Astrocyte of the hippocampus (primary cell): ENCODE measurements at places on chromosomes 2 and 18.

GRCh38 chr18:52442686-52443085, 102.7 kb downstream of the DCC start:
- no peak for DNase-seq

DNA sequence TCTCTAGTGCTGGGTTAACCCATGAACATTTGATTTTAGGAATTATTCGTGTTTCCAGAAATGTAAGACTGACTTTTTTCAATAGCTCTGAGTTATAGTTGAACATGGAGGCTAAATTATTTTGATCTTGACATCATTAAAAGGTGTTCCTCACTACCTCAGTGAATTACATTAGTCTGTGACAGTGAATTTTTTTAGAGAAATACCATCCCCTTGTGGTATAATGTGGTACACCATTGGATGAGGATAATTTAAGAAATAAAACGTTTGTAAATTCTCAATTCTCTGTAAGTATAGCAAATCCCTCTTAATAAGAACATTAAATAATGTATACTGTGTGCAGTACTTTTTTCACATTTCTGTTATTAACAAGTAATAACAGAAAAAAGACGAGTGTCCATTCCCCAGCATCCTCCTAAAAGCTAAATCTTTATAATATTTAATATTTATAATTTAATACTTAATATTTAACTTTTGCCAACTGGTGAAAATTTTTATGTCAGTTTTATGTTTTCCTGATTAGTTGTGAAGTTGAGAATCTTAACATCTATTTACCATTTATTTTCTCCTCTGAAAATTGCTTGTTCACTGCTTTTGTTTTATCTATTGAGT, 70.3 kb upstream of the CWC22 start:
- DNase-seq: peak; percentile 43

DNA sequence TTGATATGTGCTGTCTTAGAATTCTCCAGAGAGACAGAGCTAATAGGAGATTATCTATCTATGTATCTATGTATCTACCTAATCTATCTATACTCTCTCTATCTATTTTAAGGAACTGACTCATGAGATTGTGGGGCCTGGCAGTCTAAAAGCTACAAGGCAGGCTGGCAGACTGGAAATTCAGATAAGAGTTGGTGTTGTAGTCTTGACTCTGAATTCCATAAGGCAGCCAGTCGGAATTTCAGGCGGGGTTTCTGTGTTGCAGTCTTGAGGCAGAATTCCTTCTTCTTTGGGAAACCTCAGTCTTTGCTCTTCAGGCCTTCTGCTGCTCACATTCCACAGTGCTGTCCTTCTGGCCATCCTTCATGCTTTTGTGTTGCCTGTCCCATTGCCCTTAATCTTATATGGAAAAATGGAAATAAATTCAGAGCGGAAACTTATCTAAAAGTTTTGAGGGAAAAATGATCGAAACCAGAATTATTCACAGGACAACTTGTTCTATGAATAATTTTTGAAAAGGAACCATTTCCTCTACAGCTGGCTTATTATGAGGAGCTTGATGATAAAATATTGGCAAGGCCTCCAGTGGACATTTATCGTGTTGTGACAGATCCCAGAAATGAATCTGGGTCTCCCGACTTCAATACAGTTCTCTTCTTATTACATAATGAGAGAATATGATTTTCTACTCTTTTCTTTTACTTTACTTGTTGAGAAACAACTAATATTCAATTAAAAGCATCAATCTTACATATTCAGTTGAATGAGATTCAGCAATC, 10.8 kb downstream of the IL1RL1 start:
- DNase-seq: peak; percentile 20

DNA sequence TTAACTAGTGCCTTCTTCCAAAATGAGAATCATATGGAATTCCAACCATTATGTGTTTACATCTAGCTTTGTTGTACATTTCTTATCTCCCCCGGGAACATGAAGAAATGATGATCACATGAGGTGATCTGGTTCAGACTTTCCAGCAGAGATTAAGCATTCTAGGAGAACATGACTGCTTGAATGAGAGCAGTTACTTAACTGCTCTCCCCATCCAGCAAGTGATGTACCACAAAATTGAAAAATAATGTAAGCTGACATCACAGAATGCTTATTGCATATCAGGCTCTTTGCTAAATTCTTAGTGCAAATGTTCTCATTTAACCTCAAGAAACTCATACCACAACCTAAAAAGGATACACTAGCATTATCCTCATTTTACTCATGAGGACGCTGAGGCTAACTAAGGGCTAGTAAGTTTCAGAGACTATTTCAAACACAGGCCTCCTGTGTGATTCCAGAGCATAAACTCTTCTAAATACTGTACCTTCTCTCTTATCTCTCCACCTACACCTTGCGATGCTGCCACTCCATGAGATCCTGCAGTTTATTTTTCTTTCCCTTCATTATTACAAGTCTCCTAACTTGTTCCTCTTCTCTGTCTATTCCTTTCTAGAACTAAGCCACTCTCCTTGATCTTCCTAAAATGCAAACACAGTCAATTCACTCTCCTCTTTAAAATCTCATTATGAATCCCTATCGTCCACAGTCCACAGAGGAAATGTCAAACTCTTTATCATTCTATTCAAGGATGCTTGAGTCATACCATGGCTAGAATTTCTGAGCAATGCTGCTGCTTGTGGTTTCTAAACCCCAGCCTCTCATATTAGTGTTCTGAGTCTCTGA, 1224.8 kb upstream of the ZEB2 start:
- DNase-seq: peak; percentile 90

GRCh38 chr18:35158728-35159450, 81.9 kb upstream of the ZNF397 start:
- DNase-seq: no peak

DNA sequence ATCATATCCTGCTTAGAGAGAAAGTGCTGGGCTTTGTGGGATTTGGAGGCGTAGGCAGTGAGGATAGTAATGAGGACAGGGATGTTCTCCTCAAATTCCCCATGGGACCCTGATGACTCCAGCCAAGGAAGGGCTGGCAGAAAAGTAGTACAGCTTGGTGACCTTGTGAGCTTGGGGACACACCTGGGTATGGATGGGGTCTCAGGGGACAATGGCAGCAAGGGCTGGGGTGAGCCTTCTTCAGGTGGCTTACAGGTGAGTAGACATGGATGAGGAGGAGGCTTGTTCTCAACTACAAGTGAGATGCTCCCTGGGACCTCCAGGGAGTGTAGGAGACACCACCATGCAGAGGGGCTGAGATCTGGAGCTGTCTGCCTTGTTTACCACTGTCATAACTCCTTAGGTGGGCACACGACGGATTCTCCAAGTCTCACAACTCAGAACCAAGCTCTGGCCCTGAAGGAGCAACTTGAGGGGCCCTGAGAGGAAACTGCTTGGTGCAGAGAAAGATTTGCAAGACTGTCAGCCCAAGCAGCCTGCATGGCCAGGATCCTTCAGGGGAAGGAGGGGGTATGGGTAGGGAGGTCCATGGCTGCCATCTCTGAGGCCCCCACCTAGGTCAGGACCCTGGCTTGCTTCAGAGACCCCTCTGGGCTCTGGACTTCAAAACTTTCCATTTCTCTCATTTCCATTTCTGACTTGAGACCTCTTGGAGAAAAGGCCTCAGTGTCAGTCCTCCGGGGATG, 262.8 kb downstream of the DYSF start:
- no peak for DNase-seq

DNA sequence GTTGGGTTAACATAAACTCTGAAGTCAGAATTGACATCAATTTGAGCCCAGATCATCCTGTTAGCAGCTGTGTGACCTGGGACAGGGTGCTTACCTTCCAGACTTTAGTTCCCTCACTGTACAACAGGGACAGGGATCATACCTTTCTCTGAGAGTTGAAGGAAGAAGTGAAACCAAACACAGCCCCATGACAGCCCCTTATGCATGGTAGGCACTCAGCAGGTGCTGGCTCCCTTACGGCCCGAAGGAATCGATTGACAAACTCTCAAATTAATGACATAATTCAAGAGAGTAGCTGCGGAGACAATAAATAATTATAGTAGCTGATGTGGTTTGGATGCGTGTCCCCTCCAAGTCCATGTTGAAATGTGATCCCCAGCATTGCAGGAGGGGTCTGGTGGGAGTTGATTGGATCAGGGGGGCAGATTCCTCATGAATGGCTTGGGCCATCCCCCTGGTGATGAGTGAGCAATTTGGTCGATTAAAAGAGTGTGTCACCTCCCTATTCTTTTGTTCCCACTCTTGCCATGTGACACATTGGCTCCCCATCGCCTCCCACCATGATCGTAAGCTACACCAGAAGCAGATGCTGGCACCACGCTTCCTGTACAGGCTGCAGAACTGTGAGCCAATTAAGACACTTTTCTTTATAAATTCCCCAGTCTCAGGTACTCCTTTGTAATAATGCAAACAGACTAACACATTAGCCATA, 72.4 kb downstream of the ODC1 start:
- DNase-seq: peak; percentile 33

- DNase-seq: peak; percentile 31
Measured at GRCh38 chr2:11870064-11870463, 123.6 kb downstream of the LPIN1 start.

- no peak for DNase-seq
Measured at GRCh38 chr2:116819355-116819754, 995.1 kb upstream of the DDX18 start.

- DNase-seq: no peak
Measured at GRCh38 chr18:7584646-7585275, 17.6 kb downstream of the PTPRM start.

DNA sequence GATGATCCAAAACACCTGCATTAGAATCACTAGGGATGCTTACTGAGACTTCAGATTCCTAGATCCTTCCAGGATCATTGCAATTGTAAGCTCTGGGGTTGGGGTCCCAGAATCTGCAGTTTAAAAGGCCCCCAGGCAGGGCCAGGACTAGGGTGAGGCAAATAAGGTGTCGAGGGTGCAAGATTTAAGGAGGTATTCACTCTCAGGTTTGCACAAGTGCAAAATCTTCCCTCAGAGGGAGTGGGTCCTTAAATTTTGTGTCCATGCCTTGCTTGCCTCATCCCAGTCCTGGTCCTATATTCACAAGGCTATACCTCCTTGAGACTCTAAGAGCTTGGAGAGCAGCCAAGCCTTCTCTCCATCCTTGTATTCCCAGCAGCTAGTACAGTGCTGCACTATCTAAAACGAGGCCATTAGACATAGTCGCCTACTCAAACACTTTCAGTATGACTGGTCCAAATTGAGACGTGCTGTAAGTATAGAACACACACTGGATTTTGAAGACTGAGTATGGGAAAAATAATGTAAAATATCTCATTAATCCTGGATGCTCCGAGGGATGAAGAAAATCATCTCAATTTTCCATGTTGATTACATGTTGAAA, 31.6 kb upstream of the MREG start:
- DNase-seq: no peak

DNA sequence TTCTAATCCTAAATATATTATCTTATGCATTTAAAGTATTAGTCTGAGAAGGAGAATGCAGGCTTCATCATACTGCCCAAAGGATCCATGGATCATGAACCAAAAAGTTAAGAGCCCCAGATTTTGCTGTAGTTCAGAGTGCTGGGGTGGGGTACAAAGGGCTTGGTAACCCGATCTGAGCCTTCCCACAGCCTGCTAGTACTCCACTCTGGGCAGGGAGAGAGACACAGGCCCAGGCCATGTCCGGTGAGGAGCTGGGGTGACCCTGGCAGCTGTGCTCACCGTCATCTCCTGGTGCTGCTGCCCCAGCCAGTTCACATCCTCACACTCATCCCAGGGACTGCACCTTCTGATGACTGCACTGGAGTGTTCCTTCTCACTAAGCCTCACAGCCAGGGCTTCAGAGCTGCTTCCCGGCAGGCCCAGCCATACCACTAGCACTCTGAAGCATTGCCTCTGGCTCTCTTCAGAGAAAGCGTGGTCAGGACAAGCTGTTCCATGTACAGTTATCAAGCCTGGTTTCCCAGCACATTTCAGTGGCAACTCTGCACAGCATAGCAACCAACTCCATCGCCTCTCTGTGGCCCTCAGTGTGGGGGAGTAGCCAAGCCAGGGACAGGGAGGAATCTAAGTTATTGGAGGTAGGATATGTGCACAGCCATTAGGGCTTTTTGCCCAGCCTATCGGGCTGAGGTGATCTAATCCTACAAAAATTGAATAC, 189.0 kb upstream of the CTAGE1 start:
- peak; percentile 89 for DNase-seq

DNA sequence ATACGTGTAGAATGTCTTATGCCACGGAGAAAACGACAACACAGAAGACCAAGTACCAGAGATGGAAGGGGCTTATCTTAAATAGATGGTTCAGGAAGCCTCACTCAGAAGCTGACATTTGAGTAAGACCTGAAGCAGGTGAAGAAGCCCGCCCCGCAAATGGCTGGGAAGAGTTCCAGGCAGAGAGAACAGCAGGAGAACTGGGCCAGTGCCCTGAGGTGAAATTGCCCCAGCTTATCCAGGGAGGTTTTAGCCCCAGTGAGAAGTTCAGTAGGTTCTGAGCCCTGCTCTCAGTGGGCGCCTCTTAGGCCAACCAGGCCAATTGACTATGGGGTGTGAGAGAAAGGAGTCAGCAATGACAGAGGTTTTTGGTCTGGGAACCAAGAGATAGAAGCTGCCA, 166.1 kb upstream of the FOSL2 start:
- no peak for DNase-seq

DNA sequence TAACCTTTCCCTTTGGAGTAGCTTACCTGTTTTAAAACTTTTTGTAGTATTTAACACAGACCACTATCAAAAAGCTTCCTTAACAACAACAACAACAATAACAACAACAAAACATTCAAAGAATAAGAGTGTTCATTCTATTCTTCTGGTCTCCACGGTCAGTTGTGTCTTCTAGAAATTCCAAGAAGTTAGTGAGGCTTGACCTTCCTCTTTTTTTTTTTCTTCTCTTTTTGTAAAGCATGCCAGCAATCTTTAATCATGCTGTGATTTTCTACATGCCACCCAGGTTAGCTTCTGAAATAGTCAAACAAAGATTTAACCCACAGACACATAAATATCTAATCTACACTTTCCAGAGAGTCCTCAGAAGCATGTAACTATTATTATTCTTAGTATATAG, 28.4 kb upstream of the KLHL14 start:
- peak; percentile 4 for DNase-seq

DNA sequence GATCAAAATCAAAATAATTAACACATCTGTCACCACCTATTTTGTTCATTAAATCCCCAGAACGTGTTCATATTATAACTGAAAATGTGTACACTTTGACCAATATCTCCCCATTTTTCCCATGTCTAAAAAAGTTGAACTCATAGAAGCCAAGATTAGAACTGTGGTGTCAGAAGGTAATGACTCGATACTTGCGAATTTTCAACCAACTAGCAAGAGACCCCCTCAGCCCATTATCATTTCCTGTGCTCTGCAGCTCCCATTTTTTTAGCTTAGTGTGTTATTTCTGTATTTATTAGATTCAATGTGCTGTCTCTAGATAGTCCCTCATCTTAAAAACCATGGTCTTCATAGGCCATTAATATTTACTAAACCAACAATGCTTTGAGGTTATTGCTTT, 248.7 kb upstream of the PIK3C3 start:
- DNase-seq: no peak
